NCI-H345 (cell line): ENCODE measurements at places on chromosomes 3 and 15.
A peak's percentile ranks its signal among the peaks of the same experiment; 100 is the strongest.

- no peak for DNase-seq
Observed at GRCh38 chr3:126392246-126392645, 2.5 kb upstream of the CFAP100 start.

DNA sequence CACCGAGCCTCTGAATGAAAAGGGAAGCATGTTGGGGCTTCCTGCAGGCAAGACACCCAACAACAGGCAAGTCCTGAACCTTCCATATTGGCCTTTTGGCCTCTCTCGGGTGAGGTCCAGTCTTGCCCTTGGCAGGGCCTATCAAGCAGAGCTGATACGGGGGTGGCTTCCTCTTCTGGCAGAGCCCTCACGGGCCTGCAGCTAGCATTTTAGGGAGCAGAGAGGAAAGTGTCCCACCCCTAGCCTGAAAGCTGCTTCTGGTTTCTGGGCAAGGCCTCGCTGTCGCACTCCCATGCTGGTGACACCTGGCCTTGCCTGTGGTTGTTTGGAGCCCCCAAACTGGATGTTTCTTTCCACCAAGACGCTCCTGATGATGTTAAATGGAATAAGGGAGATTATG lies 31.8 kb upstream of the CTSH start:
- DNase-seq, result no peak

GRCh38 chr3:32325927-32326326 lies 65.7 kb upstream of the CMTM7 start:
- peak; percentile 43 for DNase-seq

DNA sequence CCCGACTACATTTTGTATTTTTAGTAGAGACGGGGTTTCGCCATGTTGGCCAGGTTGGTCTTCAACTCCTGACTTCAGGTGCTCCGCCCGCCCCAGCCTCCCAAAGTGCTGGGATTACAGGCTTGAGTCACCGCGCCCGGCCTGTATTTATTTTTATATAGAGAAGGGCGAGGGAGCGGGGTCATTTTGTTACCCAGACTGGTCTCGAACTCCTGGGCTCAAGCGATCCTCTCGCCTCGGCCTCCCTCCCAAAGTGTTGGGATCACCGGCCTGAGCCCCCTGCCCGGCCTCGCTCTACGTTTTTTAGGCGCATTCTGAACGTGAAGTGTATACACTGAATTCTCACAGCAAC lies 514 bp upstream of the PPP4R2 start:
- no peak for DNase-seq

DNA sequence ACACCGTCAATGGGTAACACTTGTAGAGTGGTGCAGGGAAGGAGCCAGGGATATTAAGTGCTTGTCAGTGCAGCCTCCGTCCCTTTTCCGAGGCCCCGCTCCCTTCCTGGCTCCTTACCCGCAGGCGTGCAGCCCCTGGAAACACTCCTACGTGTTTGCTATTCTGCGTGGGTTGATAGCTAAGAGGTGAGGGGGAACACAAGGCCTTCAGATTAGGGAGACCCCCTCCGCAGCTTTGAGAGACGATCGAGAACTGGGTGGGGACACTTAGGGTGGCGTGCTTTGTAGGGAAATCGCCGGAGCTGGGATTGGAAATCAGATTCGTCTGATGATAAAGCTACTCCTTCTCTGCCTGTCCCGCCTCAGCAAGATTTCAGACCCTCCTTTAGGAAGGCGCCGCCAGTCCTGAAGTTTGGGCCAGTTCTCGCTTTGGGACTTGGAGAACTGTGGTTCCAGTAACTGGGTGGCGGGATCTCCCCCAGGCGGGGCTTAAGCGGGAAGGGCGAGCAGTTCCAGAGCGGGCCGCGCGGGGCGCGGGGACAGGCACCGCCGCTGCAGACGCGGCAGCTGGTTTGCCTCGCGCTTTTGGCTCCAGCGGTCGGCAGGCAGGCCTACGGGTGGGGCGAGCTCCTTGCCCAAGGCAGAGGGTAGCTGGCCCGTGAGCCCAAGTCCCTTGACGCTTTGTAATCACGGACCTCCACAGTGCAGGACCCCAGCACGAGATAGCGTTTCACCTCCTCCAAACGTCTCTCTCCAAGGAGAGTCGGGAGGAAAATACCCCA lies 8.0 kb upstream of the FAM107A start:
- DNase-seq, result peak; percentile 77

GRCh38 chr3:4807381-4808280 lies 171.6 kb upstream of the BHLHE40 start:
- no peak for DNase-seq

DNA sequence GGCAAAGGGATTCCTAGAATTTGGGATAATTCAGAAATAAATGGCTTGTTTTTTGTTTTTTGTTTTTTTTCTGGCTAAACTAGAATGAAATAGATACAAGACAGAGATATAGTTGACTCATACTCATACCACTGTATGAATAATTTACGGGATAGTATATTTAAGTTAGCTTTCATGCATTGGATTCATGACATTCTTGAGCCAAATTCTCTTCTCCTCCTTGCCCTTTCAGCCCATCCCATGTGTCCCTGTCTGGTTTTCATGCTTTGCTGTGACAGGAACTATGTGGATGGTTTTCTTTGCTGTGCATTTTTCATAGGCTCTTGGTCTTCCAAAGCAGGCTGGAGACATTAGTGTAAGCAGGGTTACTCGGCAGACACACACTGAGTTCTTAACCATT lies 66.6 kb upstream of the UMPS start:
- DNase-seq, result no peak

DNA sequence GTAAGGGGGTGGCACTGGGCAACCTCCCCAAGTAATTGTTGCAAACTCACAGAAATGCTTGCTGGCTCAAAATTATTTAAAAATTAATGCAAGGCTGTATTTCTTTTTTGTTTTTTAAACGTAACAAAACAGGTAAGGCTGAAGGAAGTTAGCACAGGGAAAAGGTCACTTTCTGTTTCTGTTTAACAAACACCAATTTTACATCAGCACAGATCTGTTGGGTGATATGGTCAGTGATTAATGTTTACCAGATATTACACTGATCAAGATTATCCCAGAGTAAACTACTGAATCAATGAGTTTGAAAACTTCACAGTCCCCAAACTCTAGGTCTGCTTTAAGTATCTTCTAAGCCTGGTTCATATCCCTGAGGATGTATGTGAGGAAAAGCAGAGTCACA lies 558.0 kb downstream of the FOXP1 start:
- DNase-seq, result no peak

GRCh38 chr3:69767571-69767970 lies 28.3 kb downstream of the MITF start:
- DNase-seq, result no peak

DNA sequence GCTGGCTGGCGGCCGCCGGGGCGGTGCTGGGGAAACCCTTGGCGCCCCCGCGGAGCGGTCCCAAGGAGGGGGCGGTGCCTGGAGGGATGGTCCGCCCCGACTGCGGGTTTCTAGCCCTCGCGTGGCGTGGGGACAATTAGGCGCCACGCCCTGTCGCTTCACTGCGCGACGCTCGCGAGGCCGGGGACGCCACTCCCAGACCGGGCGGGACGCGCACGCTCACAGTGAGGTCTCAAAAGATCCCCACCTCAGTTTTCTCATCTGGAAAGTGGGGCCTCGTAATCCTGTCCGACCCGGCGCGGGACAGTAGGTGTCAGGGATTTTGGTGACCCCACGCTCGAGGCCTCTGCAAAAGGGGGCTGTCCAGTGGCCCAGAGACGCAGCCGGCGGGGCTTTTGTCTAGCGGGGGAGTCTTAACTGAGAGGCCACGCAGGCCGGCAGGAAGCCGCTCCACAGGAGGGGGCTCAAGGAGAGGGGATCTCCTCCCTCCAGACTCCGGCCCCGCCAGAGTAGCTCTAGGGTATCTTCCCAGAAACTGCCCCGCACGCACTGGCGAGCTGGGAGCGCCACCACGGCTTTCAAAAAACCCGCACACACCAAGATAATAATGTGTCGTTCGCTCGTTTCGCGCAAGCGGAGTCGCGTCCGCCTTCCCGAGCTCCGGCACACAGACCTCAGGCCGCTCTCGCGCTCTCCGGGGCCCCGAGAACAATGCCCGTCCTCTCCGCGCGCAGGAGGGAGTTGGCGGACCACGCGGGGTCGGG lies 710 bp upstream of the CLK3 start:
- DNase-seq, result peak; percentile 64

DNA sequence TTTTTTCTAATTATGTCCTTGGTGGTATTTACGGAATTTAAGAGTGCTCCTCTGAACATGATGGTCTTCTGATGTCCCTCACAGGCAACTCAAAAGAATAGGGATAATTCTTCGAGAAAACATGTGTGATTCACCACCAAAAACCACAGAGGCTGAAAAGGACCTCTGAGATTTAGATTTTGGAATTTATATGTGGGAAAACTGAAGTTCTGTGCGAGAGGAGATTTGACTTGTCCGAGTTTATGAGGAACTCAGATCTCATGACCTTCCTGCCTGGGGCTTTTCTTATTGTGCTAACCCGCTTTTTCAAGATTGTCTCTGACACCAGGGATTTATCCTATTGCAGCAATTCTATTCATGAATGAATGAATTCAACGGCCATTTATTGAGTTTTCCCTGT lies 142.4 kb downstream of the FAM43A start:
- no peak for DNase-seq

GRCh38 chr3:186845756-186846155 lies 3.2 kb downstream of the ADIPOQ start:
- DNase-seq, result no peak

DNA sequence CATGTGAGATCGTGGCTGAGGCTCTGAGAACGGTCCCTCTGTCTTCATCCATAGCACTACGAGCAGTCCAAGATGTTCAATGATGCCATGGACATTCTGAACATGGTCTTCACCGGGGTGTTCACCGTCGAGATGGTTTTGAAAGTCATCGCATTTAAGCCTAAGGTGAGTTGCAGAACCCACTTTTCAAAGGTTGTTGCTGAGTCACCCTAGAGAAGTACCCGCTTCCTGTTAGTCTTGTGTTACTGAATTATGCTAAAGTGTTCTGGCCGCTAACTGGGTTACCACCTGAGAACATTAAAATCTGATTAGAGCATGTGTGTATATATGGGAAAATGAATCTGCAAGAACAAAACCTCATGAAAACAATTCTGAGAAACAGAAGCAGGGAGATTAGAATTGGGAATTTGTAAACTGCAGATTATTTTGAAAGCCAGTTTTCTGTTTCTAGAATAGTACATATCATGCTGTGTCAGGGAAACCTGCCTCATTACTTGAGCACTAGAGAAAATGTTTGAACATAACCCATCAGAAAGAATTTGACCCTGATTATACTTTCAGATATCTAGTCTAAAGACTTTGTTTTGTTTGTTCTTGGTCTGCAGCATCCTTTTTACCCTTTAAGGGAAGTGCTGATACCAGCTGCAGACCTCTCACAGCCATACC lies 92.6 kb downstream of the CHDH start:
- no peak for DNase-seq

DNA sequence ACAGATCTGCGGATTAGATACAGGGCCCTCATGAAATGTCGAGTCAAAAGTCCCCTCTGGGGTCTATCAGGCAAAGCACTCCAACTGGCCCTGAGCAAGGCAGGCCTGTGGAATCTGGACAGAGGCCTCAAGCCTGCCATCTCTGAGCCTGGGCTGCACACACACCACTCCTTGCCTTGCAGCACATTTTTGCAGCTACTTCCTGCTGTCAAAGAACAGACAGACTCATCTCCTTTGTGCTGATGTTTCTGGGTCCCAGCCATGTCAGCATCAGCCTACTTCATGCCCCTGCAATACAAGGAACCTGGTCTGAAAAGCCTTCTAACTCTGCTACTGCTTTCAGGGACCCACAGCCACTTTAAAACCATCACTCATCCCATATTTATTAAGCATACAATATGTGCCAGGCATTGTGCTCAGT lies 60.6 kb upstream of the IL12A start:
- no peak for DNase-seq

- peak; percentile 46 for DNase-seq
Observed at GRCh38 chr15:85443593-85444087, 63.2 kb downstream of the AKAP13 start.

DNA sequence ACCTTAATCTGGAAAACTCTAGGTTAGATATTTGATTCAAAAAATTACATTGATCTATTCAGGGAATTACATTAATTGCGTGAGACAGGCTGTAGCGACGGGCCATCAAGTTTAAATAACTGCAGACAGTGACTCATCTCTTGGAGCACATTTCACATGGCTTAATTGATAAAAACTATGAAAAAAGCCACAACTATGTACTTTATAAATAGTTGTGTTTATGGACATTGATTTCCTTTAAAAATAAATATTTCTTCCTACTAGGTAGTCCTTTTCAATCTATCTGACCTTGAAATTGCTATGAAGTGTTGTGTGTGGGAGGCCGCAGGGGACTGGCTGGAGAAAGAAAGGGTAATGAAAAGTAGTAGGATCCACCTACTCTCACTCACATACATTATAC lies 157.8 kb downstream of the IL1RAP start:
- no peak for DNase-seq

GRCh38 chr15:72222393-72222792 lies 8.6 kb downstream of the PKM start:
- no peak for DNase-seq

- DNase-seq, result no peak
Observed at GRCh38 chr3:44955917-44956316, 20.1 kb downstream of the ZDHHC3 start.

DNA sequence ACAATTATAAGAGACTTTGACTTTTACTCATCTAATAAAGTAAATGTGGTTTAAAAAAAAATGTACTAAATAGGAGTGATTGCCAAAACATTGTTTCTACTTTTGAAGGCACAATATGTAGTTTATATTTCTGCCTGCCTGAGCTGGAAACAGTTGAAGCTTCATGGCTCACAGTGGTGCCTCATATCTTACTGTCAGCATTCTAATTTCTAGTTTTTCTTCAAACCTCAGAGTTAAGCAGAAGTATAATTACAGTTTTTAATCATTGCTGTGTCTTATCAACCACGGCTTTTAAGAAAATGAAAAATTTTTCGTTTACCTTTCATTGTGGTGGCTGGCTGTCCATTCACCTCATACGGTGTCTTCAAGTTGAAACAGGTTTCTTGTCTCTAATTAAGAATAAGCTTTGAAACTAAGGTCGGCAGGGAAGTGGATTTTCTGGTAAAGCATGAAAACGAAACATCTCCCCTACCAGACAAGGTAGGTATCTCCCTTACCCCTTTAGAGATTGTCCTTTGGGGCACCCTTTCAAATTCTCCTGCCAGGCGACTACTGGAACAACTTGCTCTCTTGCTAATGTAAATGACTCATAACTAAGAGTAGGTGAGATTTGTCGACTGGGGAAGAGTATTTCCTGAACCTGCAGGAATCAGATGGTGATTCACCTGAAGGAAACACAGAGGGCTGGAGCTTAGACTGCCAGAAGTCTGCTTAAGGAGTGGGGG lies at the start of gene GPR87:
TSS of gene GPR87 (minus strand) at position 554 of the 725 bp plus-strand sequence. CDS start 16,720 bp downstream, outside the sequence.
- no peak for DNase-seq

DNA sequence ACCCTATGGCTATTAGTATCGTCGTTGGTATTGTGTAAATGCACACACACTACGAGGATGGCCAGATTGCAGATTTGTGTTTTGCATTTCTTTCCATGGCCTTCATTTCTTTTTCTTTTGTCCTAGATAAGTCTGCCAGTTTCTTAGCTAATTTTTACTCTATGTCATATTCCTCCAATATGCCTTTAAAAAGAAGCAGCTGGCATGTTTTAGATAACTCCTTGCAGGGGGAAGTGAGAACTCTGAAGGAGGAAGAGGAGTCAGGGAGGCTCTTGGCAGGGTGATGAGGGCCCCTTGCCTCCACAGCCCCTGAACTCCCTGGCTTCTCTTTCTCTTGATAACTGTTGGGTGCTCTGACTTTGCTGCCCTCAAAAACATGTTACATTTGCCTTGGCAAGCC lies 244.0 kb downstream of the GABRG3 start:
- DNase-seq, result no peak
